ENCODE measurements at places on chromosomes 4 and X.

DNA sequence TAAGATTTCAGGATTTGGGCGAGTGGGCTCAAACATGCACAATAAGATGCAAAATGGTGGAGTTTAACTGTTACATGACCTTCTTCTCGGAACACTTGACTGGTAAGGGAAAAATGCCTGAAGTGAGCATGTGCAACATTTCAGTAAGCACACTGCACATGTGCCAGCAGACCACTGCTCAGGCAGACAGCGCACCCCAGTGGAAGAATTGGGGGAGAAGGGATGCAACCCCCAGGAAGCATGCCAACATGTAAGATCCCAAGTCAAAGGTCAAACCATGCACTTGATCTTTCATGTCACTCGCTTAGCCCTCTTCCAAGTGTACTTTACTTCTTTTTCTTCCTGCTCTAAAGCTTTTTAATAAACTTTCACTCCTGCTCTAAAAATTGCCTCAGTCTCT is 256.3 kb downstream of the CENPC start:
- DNase-seq: no peak

- peak; percentile 11 for DNase-seq
Observed at GRCh38 chrX:29299684-29300083, 712.4 kb downstream of the IL1RAPL1 start.

GRCh38 chr4:89254847-89255246 is 52.8 kb downstream of the GPRIN3 start:
- peak; percentile 17 for DNase-seq

DNA sequence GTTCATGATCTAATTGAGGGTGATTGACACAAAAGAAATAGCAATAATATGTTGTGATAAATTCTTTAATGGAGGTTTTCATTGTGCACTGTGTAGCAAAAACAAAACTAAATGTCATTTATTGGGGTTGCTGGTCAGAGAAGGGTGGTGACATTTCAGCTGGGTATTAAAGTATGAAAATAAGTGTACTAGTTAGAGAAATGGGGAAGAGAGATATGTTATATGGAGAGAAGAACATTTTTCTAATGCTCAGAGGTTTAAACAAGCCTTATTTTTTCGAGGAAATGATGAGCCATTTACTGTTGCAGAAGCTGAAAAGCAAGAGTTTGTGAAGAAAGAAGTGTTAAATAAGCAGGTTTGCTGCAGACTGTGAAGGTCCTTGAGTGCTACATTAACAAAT is 142.7 kb upstream of the PAQR3 start:
- no peak for DNase-seq

GRCh38 chrX:114717921-114718320 is 134.0 kb downstream of the HTR2C start:
- DNase-seq: no peak

- peak; percentile 21 for DNase-seq
Observed at GRCh38 chr4:172786039-172786792, 382.4 kb upstream of the GALNT7 start.

DNA sequence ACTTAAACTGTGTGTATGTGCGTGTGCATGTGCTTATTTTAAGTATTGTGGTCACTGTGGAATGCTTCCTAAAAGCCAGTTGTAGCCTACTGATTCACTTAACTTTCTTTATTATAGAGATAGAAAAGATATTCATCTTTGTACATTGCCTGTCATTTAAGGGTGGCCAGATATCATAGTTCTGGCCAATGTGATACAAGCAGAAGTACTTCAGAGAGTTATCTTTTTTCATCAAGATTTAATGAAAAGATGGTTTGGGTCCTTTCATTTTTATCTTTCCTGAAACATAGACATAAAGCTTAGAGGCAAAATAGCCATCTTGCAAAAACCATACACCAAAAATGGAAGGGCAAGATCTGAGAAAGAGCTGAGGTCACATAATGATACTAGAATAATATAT is 744.7 kb upstream of the ADGRL3 start:
- no peak for DNase-seq

DNA sequence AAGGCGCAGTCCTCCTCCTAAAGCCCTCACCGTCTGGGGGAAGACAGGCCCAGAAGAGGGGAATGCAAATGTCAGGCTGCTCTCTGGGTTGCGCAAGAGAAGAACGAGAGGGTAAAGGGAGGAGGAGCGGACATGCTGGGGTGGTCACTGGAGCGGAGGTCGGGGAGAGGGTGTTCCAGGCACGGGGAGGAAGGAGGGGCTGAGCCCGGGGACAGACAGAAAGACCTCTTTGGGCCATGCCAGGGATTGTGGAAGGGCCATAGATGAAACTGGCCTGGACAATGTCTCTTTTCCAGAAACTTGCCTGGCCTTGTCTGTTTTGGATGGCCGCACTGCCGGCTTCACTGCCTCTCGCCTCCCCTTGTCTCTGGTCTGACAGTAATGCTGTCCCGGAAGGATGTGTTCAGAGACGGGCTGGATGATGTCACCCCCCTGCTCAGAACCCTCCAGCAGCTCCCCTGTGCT is 121.0 kb downstream of the SORCS2 start:
- DNase-seq: no peak

DNA sequence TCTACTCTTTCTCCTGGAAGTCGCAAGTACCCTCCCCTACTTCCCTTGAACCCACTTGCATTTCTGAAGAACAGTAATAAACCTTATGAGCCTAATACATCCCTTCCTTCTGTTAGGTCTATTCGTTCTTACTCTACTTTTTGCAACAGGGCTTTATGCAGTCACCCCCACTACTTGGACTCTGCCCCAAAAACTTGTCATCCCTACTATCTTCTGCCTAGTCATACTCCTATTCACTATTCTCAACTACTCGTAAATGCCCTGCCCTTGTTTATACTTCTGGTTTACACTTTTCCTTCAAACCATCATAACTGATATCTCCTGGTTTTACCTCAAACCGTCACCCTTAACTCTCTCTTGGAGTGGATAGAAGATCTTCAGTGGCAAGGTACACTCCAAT is 55.2 kb upstream of the SLIT2 start:
- DNase-seq: no peak

DNA sequence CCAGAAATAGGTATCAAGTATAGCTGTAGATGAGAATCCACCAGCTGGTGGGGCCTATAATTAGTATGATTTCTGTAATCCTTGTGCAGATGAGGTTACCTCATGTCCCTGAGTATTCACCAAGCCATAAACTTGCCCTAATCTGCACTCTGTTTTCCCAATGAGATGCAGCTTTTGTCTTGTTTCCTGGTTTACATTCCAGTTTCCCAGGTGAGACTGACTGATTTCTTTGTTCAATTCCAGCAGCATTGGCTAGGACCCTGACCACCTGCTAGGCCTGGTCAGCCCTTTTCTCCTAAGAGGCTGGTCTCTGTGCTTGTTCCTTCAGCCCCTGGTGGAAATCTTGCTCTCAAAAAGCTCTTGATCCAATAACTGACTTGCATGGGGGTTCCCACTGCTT is 44.6 kb downstream of the GABRB1 start:
- no peak for DNase-seq

All from mammary epithelial cell (primary cell).